Liver (tissue), 10 donors: ENCODE measurements at places on chromosomes 7 and 10. TPM values are rescaled to one million over a fixed set of nuclear protein-coding genes. Genes with fewer than 3 reads are reported as not detected.

Gene MRLN
- not detected for polyA plus RNA-seq

Gene CUZD1
- 0.07 TPM for polyA plus RNA-seq

Gene OPN1SW
- polyA plus RNA-seq: not detected

Gene C7orf33
- polyA plus RNA-seq: not detected

Gene IKZF1
- polyA plus RNA-seq: 1.6 TPM

DNA sequence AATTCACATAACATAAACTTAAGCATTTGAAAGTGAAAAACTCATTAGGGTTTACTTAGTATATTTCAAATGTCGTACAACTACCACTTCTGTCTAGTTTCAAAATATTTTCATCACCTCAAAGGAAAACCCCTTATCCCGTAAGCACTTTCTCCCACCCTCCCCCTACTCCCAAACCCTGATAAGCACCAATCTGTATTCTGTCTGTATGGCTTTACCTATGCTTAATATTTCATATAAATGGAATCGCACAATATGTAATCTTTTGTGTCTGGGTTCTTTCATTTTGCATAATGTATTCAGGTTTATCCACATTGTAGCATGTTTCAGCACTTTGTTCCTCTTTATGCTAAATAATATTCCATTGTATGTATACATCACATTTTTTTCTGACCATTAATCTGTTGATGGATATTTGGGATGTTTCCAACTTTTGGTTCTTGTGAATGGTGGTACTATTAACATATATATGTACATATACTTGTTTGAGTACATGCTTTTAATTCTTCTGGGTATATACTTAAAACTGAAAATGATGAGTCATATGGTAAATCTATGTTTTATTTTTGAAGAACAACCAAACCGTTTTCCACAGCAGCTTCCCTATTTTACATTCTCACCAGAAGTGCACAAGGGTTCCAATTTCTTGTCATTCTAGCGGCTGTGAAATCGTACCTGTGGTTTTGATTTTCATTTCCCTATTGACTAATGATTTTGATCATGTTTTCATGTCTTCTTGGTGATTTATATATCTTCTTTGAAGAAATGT lies 6.2 kb upstream of the STARD3NL start:
- no peak for DNase-seq

GRCh38 chr10:92420546-92421275 lies 129.7 kb downstream of the MARCHF5 start:
- DNase-seq: no peak

DNA sequence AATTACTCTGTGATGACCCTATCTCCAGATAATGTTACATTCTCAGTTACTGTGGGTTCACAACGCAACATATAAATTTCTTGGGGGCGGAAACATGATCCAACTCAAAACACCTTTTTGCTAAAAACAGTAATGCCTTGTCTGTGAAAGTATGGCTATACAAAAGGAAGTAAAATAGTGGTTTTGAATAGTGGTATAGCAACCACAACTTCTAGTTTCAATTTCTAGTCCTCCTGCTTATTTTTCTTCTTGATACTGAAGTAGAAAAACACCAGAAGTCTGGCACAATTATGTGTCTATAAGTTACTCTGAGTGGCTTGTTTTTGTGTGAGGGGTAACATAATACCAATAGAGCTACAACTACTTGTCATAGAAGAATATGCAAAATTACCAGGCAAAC lies 21.5 kb upstream of the ZNF800 start:
- DNase-seq: no peak

GRCh38 chr7:98021588-98022351 lies 31.8 kb upstream of the OCM2 start:
- peak; percentile 86 for DNase-seq

- no peak for DNase-seq
These were observed 1.1 kb downstream of the KIAA1217 start for GRCh38 chr10:24209946-24210491.

DNA sequence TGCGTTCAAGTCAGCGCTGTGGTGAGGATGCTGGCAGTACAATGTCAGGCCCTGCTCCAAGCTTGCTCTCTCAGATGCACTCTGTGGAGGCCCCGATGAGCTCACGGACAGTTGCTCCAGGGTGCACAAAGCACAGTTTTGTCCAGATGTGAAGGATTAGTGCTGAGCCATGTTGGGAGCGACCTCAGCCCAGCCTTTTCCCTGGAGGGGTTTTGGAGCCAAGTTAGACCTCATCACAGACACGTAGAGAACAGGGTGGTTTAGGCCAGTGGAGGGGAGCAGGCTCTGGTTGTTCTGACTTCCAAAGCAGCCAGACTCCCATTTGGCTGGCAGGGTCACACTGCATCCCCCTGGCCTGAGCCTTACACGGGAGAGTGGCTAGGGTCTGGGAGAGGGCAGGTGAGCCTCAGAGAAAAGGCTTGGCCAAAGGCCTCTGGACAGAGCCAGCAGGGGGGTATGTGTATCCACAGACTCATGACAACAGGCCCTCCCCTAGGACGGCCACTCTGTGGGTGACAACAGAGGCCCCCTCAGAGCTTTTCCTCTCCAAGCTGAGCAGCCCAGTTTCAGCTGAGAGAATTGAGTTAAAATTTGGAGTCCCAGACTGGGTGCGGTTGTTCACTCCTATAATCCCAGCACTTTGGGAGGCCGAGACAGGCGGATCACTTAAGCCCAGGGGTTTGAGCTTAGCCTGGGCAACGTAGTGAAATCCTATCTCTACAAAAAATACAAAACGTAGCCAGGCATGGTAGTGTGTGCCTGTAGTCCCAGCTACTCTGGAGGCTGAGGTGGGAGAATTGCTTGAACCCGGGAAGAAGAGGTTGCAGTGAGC lies 4.7 kb downstream of the PLAC9 start:
- DNase-seq: no peak

GRCh38 chr10:110077436-110078130 lies 69.8 kb downstream of the ADD3 start:
- DNase-seq: no peak

GRCh38 chr7:130278860-130279259 lies 12.2 kb downstream of the CPA2 start:
- DNase-seq: no peak
